KG1 (cell line): ENCODE measurements at places on chromosomes 13 and 19.
A peak's percentile ranks its signal among the peaks of the same experiment; 100 is the strongest.

- no peak for DNase-seq
Observed at GRCh38 chr13:29681864-29682263, 86.4 kb upstream of the SLC7A1 start.

GRCh38 chr13:67474115-67474514 lies 244.0 kb upstream of the PCDH9 start:
- DNase-seq, result no peak

GRCh38 chr13:26458196-26458749 lies 99.2 kb upstream of the WASF3 start:
- DNase-seq, result no peak

DNA sequence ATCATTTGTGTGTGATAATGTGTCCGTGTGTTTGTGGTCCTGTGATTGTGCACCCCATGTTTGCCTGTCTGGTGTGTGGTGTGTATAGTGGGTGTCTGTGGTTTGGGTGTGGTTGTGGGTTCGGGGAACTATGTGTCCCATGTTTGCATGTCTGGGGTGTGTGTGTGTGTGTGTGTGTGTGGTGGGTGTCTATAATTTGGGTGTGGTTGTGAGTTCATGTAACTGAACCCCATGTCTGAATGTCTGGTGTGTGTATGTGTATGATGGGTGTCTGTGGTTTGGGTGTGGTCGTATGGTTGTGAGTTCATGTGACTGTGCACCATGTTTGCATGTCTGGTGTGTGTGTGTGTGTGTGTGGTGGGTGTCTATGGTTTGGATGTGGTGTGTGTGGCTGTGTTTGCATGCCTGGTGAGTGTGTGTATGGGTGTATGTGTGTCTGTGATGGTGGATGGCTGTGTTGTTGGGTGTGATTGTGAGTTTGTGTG lies 11.1 kb upstream of the NFIX start:
- DNase-seq, result no peak

- no peak for DNase-seq
Observed at GRCh38 chr13:67369895-67370660, 139.9 kb upstream of the PCDH9 start.

- no peak for DNase-seq
Observed at GRCh38 chr13:94315188-94315587, 164.3 kb downstream of the DCT start.

- DNase-seq, result no peak
Observed at GRCh38 chr13:85717921-85718320, 81.3 kb downstream of the SLITRK6 start.

- DNase-seq, result no peak
Observed at GRCh38 chr19:33998739-33999345, 173.5 kb upstream of the LSM14A start.

DNA sequence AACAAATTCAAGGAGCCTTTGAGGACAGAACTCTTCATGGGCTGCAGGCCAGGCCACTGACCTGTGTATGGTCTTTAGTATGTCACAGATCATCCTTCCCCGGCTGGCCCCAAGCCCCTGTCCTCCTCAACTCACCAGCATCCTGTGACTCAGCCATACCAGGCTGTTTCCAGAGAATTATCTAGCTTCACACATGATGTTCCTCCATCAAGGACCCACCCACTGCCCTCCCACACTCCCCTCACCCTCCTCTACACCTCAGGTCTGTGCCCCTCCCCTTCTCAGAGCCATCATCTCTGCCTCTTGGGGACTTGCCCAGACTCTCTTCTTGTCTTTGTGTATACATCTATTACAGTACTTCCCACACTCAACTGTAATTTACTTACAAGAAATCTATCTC lies 14.7 kb downstream of the DCT start:
- DNase-seq, result no peak

- peak; percentile 11 for DNase-seq
Observed at GRCh38 chr13:72565893-72566292, 161.5 kb downstream of the MZT1 start.

- DNase-seq, result no peak
Observed at GRCh38 chr19:7833225-7834099, 3.4 kb downstream of the EVI5L start.

DNA sequence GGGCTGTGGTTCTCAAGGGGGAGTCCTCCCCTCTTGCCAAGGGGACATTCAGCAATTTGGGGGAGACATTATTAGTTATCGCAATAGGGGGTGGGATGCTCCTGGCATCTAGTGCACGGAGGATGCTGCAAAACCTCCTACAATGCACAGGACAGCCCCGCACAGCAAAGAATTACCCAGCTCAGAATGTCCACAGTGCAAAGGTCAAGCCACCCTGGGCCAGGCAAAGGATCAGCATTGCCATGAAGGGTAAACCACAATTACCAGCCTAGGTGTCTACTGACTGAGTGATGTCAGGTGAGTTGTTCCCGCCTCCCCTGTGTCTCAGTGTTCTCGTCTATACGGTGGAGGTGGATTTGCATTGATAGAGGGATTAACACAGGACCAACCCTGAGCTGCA lies 2.4 kb upstream of the METTL21C start:
- no peak for DNase-seq

DNA sequence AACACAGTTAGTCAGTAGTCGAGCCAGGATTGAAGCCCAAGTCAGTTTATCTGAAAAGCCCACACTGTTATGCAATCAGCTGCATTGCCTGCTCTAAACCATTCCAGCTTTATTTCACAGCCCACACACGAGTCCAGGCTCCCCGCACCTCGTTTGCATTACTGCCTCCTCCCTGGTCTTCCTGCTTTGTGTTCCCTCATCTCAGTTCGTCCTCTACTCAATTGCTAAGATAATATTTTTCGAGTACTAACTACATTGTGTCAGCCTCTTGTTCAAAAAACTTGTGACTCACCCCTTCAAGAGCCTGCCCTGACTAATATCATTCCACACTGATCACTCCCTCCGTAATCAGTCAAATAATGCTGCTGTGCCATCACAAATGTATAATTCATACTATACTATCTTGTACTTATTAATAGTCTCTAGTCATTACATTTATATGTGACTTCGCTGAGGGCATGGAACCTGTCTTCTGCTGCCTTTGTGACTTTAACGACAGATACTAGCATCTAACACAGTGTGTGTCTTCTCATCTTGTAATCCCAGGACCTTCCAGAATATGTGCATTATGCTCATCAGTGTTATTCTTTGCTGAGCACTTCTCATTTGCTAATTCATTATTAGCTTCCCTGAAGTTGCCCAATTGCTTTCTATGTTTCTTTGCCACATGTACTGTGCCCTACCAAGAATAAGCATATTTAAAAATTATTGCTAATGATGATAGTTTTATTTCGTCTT lies 26.2 kb upstream of the WDFY2 start:
- no peak for DNase-seq

DNA sequence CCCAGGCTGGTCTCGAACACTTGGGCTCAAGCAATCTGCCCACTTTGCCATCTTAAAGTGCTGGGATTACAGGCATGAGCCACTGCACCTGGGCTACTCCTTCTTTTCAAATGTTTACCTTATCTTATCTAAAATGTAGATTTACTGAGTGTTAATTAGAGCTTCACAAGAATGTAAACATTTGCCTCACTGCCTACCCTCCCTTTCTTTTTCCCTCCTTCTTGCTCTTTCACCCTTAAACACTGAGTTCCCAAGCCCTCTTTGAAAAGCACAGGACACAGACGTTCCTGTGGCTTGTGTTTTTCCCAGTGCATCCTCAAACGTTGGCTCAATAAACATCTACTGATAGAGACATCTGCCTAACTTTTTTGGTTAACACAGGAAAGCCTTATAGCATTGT lies 32.7 kb upstream of the CYSLTR2 start:
- DNase-seq, result no peak

DNA sequence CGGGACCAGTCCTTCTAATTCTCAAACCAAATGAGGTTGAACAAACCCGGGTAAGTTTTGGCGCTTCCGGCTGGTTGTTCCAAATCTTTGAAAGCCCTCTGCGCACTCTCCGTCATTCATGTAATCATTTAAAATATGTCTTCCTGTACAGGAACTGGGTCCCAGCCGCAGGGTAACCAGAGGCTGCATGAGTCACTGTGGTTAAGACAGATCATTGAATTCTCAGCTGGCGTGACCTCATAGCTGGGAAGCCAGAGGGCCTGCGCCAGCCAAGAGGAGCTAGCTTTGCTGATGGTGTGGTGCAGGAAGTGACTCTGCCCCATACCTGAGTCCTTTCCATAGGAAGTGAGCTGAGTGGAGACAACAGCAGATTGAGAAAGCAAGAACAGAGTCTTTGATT lies 135.2 kb downstream of the TSHZ3 start:
- DNase-seq, result peak; percentile 57

GRCh38 chr13:113841353-113841650 lies 22.6 kb downstream of the GAS6 start:
- DNase-seq, result no peak

DNA sequence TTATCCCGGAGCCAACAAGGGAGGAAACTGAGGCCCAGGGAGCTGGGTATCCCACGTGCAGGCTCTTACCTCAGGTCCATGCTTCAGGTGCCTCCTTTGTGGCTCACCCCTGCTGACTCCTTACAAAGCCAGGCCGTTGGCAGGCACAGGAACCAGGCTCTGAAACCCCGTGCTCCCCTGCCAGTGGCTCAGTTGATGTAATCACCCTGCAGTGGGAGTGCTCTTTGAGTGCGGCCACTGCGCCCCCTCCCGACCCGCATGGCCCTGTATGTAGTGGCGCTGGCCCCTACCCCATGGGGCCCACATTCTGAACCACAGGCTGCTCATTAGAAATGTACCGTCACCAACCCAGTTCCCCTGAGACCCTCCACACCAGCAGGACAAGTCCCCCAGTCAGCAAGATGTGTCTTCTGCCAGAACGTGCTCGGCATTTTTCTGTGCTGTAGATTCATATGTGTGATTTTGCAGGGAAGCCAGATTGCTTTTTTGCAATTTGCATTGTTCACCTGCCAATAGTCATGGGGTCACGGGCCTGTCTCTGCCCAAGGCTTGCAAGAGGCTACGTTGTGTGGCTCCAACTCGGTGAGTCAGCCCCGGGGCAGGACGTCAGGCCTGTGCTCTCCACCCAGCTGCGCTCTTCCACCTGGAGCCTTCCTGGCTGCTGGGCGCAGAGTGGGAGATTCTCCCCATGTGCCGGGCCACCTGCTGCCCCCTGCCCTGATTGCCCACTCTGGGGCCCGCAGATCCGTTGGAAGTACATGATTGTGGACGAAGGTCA lies 60.3 kb downstream of the SMARCA4 start:
- no peak for DNase-seq

GRCh38 chr13:30796631-30797601 lies 61.6 kb downstream of the ALOX5AP start:
- no peak for DNase-seq

- DNase-seq, result no peak
Observed at GRCh38 chr13:61777271-61777670, 361.6 kb upstream of the PCDH20 start.

DNA sequence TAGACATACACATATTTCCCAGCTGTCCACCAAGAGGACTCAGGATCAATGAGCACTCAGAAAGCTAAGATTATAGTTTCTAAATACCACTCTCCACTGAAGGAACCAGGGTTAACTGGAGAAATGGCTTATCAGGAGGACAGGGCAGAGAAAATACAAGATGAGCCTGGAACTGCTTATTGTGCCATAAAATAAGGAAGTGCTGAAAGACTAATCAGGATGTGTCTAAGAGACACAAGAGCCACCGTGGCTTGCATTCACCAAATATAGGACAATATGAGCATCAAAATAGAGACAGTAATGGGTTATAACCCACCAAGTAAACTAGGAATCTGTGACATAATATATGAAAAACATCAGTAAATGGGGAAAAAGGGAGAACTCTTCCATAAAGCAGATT lies 32.8 kb downstream of the KLF12 start:
- DNase-seq, result no peak

DNA sequence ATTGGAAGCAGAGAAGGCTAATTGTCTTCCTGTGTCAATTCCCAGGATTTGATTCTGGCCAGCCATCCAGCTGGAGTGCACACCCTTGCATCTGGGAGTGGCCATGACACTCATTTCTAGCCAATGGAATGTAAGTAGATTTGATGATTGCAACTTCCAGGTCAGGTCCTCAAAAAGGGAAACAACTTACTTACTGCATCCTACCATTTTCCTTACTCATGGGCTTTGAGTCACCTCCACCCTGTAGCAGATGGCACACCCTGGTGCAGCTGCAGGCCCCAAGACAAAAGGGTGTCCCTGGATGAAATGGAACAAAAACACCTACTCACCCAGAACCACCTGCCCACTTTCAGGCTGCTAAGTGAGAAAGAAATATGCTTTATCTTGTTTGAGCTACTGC lies 27.3 kb upstream of the MPHOSPH8 start:
- no peak for DNase-seq

DNA sequence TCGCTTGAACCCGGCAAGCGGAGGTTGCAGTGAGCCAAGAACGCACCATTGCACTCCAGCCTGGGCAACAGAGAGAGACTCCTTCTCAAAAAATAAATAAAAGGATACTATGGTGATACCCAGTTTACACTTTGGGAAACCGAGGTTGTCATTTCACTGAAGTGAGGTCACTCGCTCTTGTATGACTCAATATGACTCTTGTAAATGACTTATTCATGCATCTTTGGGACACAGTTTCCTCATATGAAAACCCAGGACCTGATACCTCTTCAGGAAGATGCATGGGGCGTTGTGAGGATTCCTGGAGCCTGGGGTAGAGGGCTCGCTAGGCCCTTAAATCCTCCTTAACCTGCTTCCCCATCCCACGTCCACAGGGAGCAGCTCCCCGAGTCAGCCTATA lies 4.5 kb downstream of the PSMD8 start:
- no peak for DNase-seq

DNA sequence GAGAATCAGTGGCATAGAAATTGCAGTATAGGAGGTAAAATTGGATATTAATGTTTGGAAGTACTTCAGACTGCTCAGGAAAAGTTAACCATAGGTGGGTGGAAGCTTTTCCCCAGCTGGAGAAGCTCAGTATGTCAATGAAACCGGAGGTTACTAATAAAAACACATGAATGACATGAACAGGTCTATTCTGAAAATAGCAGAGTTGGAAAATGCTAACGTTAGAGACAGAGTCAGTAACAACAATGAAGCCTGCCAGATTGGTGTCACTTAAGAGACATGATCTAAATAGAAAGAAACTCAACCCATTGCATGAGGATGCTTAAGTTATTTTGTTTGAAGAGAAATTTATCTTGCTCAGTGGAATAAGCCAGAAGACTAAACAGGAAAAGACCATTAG lies 364.5 kb downstream of the DNAJC15 start:
- no peak for DNase-seq

DNA sequence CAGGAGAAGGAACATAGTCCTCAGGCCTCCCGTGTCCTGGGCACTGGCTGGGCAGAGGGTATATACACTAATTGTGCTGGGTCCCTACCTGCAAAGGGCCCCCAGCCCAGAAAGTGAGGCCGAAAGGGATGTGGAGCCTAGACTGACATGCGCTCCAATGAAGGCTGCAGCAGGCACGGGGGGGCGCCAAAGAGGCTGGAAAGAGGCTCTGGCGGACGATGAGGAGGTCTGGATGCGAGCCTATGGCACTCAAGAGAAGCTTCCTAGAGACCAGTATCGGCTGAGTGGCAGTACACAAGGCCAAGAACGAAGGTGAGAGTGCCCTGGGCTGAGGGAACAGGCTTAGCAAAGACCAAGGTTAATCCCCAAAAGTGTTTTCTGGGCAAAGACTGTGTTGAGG lies 16.6 kb downstream of the VRK3 start:
- DNase-seq, result no peak
